ENCODE measurements at places on chromosomes 12 and 14.
A peak's percentile ranks its signal among the peaks of the same experiment; 100 is the strongest.

DNA sequence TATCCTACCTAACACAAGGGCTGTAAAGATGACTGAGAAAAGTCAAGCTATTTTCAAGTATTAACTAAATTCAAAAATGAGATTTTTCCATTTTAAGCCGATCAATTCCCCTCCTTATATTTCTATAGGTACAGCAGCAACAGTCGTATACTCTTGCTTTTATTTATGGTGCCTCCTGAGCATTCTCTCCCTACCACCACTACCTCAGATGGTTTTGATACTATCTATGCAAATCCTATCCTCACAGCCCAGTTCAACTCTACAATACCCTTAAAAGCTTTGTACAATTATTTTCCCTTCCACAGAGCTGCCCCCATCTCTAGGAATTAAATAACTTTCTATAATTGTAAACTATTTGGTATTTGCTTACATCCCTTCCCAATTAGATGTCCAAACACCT lies 52.1 kb downstream of the GALC start:
- DNase-seq, result no peak

DNA sequence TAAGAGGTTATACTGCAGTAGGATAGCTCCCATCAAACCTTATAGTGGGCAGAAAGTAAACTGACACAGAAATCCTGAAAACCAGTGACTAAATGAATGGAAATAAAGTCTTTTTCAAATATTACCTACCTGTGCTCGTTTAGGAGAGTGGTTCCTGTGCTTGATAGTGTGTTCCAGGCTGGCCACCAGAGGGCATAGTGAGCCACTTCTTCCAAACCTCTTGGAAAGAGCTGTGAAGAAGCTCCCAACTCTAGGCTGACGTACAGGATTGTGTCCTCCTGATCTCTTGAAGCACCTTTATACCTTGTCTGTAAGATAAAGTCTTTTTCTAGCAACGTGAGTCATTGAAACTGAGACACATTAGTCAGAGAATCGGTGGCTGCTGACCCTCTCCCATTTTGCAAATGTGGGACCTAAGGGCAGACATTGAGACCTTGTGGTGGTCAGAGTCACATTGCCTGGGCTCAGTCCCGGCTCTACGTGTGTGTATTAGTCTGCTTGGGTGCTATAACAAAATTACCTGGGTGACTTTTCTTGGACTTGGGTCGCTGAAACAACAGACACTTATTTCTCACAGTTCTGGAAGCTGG lies 17.6 kb downstream of the TDP1 start:
- DNase-seq, result no peak

DNA sequence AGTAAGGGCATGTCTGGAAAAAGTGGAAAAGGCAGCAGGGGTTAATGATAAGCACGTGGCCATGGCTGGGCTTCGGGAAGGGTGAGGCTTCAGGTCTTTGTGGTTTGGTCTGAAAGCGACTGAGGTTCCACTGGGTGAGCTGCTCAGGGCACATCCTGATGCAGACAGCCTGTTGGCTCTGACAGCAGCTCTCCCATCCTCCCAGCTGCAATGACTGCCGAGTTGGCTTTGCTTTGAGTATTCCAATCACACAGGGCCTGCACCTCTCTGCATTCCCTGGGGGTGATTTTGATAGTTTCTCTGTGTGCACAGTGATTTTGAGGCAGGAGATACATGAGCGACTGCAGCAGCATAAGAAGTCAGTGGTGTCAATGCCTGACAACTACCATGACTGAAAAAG lies 390.7 kb downstream of the APAF1 start:
- DNase-seq, result no peak

DNA sequence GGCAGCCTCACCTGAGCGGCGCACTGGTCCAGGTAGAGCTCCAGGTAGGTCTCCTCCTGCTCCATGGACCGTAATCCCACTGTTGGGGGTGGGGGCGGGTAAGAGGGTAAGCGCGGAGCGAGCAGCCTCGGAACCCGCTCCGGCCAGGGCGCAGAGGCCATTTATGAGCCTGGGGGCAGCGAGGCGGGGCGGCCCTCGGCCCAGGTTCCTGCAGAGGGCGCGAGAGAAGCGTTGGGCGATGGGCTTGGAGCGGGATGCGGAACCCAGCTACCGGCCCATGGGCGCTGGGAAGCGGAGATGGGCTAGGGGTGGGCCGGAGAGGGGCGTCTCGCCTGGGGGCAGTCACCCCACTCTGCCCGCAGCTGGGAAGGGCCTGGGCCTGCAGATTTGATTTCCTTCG lies at the start of gene TBPL2:
Gene TBPL2 (minus strand): TSS at position 232 of the 400 bp plus-strand sequence. CDS start 167 bp downstream, at position 65.
- no peak for DNase-seq

DNA sequence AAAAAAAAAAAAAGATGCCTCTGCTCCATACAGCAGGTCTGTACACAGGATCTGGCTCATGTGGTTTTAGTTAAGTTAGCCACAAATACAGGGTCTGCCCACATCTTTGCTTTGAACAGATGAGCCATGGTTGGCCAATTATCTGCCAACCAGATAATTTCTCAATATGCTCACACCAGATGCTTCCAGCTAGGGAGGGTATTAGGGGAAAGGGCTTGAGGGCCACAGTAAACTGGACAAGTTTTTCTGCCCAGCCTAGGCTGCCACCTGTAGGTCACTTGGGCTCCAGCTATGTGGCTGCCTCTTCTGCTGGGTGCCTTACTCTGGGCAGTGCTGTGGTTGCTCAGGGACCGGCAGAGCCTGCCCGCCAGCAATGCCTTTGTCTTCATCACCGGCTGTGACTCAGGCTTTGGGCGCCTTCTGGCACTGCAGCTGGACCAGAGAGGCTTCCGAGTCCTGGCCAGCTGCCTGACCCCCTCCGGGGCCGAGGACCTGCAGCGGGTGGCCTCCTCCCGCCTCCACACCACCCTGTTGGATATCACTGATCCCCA lies 776 bp downstream of the RDH5 start:
- DNase-seq, result no peak

- DNase-seq, result no peak
These were observed 57.2 kb downstream of the TSPAN19 start for GRCh38 chr12:84978921-84979320.

GRCh38 chr14:76772300-76773187 lies 11.3 kb downstream of the VASH1 start:
- DNase-seq, result no peak

- no peak for DNase-seq
These were observed 500.5 kb downstream of the EGLN3 start for GRCh38 chr14:33450416-33450815.

DNA sequence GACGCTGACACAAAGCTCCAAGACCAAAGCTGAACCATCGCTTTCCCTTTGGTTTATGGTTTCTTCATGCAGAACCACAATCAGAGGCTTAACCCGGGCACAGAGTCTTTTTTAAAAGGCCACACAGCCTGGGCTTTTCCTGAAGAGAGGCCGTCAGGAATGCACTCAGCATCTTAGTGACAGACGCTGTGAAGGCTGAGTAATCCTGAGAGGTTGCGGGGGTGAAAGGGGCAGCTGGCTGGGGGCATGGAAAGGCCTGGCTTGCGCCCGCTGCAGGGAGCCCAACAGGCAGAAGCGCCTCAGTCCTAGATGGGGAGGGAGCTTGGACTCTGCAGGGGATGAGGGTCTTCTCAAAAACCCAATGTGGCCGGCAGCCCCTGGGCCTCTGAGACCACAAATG lies 13.6 kb downstream of the CTDSP2 start:
- no peak for DNase-seq

GRCh38 chr14:23024612-23025075 lies 10.1 kb downstream of the PSMB5 start:
- DNase-seq, result no peak

DNA sequence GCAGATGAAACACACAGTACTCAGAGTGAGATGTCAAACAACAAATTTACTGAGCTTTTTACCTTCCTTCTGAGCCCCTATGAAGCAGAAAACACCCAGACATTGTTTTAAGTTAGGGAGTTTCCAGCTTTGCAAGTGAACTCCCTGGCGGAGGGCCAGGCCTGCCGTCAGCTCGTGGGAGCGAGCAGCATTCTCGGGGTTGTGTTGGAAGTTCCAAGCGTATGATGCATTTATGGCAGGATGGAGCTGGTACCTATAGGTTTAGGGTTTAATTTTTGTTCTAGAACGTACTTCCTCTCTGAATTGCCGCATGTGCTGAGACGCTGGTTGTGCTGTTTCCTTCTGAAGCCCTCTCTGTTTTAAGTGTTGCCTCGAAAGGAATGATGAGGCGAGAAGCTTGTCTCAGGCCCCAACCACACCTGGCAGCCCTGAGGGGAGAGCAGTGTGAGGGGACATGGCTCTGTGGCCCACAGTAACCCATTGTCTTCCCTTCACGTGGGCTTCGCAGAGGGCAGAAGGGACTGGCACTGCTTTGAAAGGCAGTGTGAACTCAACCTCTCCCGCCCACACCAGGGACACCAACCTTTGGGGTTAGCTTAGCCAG lies 76.6 kb downstream of the SSPN start:
- peak; percentile 19 for DNase-seq

GRCh38 chr12:107475900-107476299 lies 209.7 kb upstream of the PWP1 start:
- DNase-seq, result no peak

GRCh38 chr12:75820848-75821578 lies 210.6 kb downstream of the PHLDA1 start:
- DNase-seq, result no peak

GRCh38 chr12:97594236-97595088 lies 131.9 kb downstream of the RMST start:
- no peak for DNase-seq

- DNase-seq, result no peak
These were observed 133.2 kb downstream of the SLC38A4 start for GRCh38 chr12:46692606-46693005.

GRCh38 chr12:98439471-98439951 lies 75.9 kb upstream of the TMPO start:
- no peak for DNase-seq

DNA sequence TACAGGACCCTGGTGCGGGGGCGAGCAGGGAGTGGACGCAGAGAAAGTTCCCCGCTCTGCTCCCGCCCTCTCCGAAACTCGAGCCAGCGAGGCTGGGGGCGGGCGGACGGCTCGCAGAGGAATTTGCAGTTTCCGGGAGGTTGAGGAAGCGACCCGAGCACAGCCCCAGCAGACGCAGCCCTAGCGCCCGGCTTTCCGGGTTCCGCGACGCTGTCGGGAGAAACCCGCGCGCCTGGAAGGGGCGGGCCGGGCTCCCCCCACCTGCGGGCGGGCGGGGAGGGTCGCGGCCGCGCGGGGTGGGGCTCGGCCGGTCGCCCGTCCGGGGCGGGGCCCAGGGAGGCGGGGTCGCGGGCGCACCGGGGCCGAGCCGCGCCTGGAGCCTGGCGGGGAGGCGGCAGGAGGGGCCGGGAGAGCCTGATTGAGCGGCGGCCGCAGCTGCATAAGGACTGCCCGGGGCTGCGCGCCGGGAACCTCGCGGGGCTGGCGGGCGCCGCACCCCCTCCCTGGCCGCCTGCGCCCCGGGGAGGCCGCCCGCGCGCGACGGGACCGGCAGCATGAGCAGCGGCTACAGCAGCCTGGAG lies at the start of gene RASSF3:
Gene RASSF3 (plus strand): TSS at position 417 of the 581 bp plus-strand sequence. CDS start 138 bp downstream, at position 555.
- DNase-seq, result no peak

- no peak for DNase-seq
These were observed 39.7 kb upstream of the RPH3A start for GRCh38 chr12:112751844-112752243.

DNA sequence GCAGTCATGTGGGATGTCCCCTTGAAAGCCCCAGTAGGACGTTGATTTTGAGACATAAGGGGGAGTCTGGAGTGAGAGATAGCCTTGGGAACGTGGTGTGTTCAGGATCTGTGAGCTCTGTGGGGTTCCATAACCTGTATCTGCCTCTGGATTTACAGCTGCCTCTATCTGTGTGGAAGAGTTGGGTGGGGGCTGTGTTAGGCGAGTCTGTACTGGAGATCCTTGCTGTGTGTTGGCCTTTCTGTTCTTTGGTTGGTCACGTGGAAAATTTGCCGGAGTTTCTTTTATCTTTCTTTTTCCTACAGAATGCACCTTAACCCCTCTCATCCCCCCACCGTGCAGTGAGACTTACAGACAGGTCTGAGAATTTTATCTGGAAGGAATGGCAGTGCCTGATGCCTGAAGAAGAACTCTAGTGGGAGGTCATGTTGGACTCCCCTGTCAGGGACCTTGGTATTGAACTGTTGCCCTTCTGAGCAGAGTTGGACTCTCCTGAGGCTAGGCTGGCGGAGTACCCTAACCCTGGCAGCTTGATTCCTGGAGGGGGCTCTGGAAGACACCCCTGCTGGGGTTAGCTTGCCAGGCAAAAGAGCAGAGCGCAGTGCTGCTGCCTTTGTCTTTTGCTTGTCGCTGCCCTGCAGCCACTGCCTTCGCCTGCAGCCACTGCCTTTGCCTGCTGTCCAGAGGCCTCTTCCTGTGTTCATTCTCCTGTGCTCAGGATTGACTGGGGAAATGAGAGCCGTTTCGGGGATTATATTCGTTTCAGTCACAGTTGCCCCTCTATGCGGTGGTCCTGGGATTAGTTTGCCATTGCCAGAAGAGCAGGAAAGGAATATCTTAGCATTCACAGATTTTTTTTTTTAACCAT lies 34.1 kb downstream of the ZNF664 start:
- no peak for DNase-seq

GRCh38 chr12:44627387-44628166 lies 248.5 kb downstream of the NELL2 start:
- DNase-seq, result no peak

DNA sequence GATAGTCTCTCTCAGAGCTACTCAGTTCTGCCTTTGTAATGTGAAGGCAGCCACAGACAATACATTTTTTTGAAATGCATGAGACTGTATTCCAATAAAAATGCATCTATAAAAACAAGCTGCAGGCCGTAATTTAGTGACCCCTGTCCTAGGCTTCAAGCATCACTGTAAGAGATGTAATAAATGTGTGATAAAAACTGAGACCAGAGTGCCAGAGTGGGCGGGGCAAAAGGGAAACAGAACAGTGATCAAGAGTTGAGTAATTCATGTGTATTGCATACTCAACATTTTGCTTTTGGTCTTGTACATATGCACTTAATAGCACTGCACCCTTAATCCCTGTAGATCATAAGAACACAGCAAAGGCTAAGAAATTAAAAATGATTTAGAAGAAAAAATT lies 743.5 kb downstream of the DIO2 start:
- DNase-seq, result no peak

DNA sequence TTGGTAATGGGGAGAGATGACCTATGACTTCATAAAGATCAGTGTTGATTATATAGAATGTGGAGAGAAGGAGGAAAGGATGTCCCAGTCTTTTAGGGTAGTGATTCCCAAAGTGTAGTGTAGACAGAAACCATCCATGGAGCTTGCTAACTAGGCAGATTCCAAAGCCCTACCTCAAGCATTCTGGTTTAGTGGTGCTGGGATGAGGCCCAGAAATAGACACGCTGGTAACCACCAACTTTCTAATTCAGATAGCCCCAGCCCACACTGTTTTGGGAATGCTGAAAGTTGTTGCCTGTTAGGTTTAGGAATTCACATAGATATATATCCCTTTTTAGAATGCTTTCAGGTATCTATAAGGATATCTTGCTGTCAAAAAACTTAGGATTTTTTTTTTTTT lies 69.2 kb downstream of the STAB2 start:
- DNase-seq, result no peak

- DNase-seq, result peak; percentile 76
These were observed 23.3 kb upstream of the EMP1 start for GRCh38 chr12:13173012-13173932.

- DNase-seq, result no peak
These were observed 1135.8 kb downstream of the BCL11B start for GRCh38 chr14:98136012-98136789.

Data from GM12864 (cell line).